Fibroblast of upper back skin (primary cell): ENCODE measurements at places on chromosomes 2 and 18.
A peak's percentile ranks its signal among the peaks of the same experiment; 100 is the strongest.

GRCh38 chr2:240211598-240212424, 71.4 kb upstream of the OTOS start:
- no peak for DNase-seq

DNA sequence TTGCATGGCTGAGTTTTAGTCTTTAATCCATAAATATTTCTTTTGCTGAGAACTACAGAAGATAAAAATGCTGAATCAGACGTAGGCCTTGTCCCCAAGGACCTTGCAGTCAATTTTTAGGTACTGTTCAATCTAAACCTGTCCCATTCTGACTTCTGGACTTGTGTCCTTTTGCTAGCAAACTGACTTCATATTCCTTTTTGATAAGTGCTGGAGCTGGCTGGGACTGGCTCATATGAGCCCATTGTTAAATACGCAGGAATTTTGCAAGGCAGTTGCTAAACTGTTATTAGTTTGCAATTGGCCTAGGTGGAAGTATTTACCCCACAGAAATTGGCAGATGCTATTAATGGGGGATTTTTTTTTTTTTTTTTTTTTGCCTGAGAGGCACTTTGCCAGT, 941.4 kb downstream of the DCC start:
- DNase-seq = no peak

- no peak for DNase-seq
Measured at GRCh38 chr18:570697-571096, 9.5 kb upstream of the CETN1 start.

- no peak for DNase-seq
Measured at GRCh38 chr18:28175930-28176697, 816 bp downstream of the CDH2 start.

DNA sequence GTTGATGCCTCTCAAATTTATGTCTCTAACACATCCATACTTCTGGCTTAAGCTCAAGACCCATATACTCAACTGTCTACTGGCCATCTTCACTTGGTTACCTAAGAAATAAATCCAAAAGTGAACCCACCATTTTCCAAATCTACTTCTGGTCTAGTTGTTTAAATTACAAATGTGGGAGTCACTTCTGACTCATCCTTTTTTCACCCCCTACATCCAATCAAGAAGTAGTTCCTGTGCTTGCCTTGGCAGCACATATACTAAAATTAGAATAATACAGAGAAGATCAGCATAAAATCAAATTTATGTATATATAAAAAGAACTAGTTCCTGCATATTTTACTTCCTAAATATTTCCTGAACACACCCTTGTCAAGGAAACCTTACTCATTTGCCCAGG, 53.6 kb downstream of the STRN start:
- DNase-seq = peak; percentile 47
